ENCODE measurements at places on chromosomes 16 and 17.

- DNase-seq: no peak
Measured at GRCh38 chr17:69729944-69730343, 315.4 kb downstream of the MAP2K6 start.

DNA sequence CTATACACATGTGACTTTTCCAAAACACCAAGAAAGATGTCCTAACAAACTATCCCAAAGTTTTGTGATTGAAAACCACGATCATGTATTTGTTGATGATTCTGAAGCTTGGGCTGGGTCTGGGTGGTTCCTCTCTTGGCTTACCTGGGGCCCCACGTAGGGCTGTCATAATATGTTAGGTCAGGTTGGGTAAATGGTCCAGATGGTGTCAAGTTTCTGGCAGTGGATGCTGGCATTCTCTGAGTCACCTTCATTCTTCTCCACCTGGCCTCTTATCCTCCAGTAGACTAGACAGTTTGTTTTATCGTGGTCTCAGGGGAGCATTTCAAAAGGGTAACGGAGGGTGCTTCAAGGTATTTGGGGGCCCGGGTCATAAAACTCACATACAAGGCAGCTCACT is 39.4 kb downstream of the SYCE1L start:
- no peak for DNase-seq

DNA sequence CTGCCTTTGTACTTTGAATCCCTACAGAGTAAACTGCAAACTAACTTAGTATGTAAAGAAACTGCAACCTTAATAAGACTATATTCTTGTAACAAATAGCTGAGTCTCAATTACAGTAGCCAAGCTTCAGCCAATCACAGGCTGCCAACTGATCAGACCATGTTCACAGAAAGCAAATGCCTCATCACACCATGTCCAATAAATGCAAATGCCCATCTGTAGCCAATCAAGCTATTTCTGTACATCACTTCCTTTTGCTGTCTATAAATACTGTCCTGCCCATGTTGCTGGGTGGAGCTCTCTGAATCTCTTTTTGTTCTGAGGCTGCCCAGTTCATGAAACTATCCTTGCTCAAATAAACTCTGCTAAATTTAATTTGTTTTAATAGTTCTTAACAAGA is 531.7 kb upstream of the TOM1L1 start:
- no peak for DNase-seq

GRCh38 chr17:37413875-37414519 is 7.3 kb downstream of the TADA2A start:
- no peak for DNase-seq

GRCh38 chr16:58186176-58186944 is 11.5 kb downstream of the CSNK2A2 start:
- no peak for DNase-seq

- DNase-seq: no peak
Measured at GRCh38 chr16:55146966-55147365, 177.0 kb upstream of the IRX6 start.

DNA sequence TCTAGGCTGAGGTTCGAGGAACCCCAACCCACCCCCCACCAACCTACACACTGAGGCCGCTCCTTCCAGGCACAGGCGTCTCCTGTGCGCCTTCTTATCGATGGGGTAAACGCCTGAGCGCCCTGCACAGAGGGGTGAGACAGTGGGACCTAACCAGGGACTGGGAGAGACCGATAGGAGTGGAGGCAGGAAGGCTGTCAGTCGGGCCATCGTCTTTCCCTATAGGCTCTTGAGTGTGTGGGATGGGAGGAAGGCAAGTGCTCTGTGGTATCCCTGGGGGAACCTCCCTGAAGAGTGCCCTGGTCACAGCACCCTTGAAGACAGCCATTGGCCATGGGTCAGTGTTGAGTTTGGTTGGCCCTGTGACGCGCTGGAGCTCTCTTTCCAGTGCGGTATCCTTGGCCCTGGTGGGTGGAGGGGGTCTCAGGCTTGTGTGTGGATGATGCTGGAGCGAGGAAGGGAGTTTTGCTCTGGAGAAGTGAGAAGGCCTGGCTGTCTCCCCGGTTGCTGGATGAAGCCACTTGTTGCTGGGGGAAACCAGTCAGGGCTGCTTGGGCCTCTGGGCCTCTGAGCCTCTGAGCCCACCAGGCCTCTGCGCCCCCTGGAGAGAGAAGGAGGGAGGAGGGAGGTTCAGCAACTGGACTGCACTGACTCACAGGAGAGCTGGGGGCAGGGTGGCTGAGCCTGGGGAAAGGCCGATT is 1.7 kb downstream of the GPRC5C start:
- no peak for DNase-seq

- peak; percentile 1 for DNase-seq
Measured at GRCh38 chr16:61968242-61969076, 67.8 kb downstream of the CDH8 start.

- no peak for DNase-seq
Measured at GRCh38 chr17:3951420-3951819, 12.8 kb downstream of the ATP2A3 start.

DNA sequence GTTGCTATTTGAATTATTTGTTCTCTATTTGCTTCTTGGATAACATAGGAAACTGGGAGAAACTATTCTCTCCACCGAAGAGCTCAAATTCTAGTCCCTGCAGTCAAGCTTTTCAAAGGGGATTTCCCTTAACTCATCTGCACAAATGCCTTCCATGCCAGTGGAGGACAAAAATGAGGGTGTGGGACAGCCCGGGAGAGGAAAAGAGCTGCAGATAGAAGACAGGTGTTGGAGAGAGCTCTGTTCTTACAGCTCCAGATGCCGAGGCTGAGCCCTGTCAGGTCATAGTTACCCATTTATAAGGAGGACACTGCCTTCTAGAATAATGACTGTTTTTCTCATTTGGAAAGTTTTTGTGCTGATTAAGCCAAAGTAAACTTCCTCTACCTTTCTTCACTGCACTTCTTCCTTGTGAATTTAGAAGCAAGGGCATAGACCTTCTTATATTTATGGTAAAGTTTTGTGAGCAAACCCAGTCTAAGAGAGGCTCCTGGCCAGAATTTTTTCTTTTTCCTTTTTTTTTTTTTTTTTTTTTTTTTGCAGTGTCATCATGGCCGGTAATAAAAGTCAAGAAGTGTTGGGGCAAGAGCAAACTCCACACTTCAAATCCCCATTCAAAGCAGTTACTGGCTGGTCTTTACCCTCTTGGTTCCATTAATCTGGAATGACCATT is 177.2 kb downstream of the ABCC12 start:
- no peak for DNase-seq

GRCh38 chr17:50691550-50692447 is 15.9 kb downstream of the ANKRD40 start:
- DNase-seq: no peak

- no peak for DNase-seq
Measured at GRCh38 chr16:997440-998051, 16.0 kb downstream of the SOX8 start.

DNA sequence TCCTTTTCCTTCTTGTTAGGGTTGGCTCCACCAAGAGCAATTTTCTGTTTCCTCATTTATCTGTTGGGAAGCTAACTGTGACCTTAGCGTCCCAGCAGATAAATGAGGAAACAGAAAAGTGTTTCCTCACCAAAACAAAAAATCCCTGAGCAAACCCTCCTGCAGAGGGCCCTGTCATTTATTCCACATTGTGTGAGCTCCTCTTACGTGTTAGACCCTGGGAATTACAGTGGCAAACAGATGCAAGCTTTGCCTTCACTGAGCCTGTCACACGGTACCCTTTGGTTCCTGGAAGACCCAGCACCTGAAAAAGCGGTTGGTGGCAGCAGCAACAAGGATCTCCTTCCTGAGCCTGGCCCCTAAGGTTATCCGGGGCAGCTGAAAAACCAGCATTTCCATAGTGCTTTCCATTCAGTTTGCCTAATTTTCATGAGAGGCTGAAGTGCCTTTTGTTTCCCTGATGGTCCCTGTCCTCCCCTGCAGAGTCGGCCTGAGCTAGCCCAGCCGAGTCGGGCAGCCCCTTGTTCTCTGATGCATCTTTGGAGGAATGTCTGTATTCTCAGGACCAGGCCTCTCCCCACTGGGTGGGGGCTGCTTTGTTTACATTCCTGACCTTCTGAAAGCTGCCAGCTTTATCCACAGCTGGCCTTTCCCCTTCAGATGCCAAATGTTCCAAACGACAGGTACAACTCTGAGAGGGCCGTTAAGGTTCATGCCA is 34.7 kb downstream of the YPEL2 start:
- DNase-seq: no peak

GRCh38 chr17:17028059-17028877 is 14.0 kb upstream of the MPRIP start:
- DNase-seq: peak; percentile 69

- DNase-seq: no peak
Measured at GRCh38 chr16:74898659-74899058, 86.3 kb downstream of the WDR59 start.

- no peak for DNase-seq
Measured at GRCh38 chr17:61700252-61700651, 109.2 kb upstream of the NACA2 start.

GRCh38 chr17:27771586-27771985 is 28.7 kb downstream of the NOS2 start:
- no peak for DNase-seq

GRCh38 chr16:30910427-30911029 is 12.8 kb upstream of the FBXL19 start:
- no peak for DNase-seq

GRCh38 chr17:50127697-50128361 is 2.1 kb downstream of the SAMD14 start:
- DNase-seq: no peak

GRCh38 chr17:51010173-51010675 is 110.4 kb downstream of the SPAG9 start:
- no peak for DNase-seq

Measured in brain microvascular endothelial cell (primary cell).